ENCODE measurements at places on chromosomes 11 and 22.

DNA sequence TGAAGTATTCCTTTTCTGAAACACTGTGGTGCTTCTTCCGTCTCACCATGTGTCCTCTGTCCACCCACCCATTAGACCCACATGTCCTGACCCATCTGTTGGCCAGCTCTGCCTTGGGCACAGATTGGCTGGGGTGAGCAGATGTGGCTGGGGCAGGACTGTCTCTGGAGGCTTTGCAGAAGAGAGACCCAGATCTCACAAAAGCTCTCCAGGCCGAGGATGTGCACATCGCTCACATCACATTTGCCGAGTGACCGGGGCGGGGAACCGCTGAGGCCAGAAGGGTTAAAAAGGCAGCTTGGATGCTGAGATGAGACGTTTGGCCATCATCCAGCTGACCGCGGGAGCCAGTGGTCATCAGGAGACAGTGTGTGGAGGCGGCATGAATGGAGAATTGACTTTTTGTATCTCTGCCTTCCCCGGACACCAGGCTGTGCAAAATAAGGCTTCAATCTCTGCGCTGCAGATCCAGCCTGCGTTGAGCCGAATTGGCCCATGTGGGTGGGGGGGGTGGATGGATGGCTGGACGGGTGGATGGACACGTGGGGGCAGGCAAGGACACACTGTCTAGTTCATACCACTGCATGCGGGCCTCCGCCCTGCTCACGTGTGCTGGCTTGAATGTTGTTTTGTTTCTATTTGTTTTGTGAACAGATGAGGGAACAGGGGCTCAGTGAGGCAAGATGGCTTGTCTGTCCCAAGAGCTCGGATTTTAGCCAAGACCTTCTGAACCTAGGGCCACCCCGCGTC lies 6.1 kb downstream of the IFITM10 start:
- DNase-seq: no peak

DNA sequence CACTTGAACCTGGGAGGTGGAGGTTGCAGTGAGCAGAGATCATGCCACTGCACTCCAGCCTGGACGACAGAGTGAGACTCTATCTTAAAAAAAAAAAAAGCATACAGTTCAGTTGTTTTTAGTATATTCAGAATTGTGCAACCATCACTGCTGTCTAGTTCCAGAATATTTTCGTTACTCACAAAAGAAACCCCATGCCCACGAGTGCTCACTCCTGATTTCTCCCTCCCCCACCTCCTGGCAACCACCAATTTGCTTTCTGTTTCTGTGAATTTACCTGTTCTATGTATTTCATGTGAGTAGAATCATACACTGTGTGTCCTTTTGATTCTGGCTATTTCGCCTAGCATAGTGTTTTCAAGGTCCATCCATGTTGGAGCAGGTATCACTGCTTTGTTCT lies 24.8 kb downstream of the PTPRJ start:
- DNase-seq: no peak

DNA sequence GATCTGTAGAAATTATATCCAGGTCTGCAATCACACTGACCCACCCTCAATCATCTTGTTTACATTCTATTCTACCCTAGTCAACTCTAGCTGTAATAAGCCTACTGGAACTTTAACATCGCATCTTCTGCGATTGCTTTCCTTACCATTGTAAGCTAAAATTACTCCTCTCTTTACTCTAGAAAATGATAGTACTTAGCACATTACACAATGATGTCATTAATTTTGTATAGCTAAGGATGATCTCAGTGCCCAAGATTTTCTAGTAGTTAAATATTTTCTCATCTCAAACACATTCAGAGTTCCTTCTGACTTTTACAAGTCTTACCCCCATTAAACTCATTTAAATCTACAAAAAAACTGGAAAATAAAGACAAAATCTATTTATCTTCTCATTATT lies 39.6 kb upstream of the CTSC start:
- DNase-seq: no peak

- DNase-seq: no peak
Measured at GRCh38 chr22:36002084-36002483, 26.5 kb downstream of the RBFOX2 start.

DNA sequence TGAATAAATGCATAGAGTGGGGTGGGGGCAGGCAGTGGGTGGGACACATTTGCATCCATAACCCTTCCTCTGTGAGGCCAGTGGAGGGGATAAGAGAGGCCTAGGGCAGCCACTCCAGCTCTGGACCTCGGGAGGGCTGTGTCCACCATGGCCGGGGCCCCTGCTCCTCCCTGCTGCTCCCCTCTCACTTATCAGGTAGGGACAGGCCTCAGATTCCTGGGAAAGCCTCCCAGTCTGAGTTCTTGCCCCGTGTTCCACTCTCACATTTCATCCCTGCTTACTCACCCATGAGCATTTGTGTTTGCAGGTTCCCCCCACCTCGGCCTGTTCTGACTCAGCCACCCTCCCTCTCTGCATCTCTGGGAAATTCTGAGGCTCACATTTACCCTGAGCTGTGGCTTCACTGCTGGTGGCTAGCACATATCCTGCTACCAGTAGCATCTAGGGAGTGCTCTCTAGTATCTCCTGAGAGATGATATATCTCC lies 128.7 kb upstream of the TOP3B start:
- DNase-seq: no peak

DNA sequence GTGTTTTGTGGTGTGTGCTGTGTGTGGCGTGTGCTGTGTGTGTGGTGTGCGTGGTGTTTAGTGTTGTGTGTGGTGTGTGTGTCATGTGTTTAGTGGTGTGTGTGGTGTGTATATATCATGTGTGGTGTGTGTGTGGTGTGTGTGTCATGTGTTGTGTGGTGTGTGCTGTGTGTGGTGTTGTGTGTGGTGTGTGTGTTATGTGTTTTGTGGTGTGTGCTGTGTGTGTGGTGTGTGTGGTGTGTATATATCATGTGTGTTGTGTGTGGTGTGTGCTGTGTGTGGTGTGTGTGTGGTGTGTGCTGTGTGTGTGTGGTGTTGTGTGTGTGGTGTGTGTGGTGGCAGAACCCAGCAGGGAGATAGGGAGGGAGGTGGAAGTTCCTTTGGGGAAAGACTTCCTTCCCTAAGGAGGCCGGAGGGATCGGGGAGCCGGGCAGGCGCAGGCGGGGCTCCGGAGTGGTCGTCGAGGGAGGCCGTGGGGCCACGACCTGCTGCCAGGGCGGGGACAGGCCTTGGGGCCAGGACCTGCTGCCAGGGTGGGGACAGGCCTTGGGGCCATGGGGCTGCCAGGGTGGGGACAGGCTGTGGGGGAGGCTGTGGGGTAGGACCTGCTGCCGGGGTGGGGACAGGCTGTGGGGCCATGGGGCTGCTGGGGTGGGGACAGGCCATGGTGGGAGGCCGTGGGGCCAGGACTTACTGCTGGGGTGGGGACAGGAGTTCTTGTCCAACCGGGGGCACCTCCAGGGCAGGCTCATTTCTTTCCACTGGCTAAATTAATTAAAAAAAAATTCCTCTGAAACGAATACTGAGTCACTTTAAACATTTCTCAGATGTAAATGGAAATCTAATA lies 15.2 kb downstream of the PIM3 start:
- DNase-seq: no peak

DNA sequence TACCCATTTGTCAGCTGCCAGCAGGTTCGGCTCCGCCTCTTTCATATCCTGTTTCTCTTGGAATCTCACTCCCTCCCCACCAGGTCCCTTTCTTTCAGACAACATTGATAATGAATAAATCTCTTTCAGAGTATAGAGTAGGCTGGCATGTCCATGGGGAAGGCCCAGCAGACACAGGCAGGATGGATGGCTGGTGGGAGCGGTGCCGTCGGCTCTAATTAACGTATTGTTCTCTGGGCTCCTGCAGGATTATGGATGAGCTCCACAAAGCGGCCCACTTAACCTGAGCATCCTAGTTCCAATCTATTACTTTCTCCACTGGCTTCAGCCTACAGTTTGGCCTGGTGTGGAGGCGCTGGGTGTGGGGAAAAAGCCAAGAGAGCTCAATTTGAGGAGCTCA lies 588.0 kb downstream of the BUD13 start:
- DNase-seq: no peak
